Iris pigment epithelial cell (primary cell): ENCODE measurements at places on chromosomes 4 and X.
A peak's percentile ranks its signal among the peaks of the same experiment; 100 is the strongest.

DNA sequence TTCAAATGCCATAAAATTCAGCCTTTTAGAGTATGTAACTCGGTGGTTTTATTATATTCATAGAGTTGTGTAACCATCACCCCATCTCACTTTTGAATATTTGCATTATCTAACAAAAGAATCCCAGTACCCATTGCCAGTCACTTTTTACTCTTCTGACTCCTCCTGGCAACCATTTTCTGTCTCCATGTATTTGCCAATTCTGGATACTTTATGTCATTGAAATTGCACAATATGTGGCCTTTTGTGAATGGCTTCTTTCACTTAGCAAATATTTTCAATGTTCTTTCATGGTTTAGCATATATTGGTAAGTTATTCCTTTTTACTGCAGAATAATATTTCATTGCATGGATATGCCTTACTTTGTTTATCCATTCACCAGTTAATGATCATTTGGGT is 79.9 kb downstream of the SLIT2 start:
- peak; percentile 10 for DNase-seq

DNA sequence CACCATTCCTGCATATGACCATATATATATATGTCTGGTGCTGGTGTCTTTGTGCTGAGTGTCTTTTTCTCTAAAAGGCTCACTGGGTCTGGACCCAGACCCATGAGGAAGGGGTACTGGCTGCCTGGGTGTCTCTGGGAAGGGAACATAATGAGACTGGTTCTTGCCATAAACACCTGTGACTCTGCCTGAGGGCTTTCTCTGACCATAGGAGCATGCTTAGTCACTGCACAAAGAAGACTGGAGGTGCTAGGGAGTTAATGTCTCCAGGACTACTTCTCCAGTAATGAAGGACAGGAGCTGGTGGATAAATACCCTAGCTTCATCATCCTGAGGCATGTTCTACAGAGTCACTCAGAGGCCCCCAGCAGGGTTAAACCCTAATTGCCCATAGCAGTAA is 47.1 kb upstream of the CASK start:
- DNase-seq = no peak

DNA sequence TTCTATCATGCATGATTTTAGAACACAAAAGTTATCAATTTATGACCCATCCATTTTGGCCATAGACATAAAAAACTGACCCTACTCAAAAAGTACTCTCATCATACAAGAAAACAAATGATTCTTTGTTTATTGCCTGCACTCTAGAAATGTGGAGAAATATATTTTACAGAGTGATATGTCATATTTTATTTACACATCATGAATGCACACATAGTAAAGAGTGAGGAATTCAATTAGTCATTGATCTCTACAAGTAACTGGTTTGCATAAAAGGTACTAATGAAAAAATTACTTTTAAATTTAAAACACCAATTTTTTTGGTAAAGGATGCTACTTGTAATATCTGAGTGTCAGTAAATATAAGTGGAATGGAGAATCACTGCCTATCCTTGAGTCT is 242.5 kb upstream of the FAT4 start:
- DNase-seq = no peak

GRCh38 chrX:113594123-113594841 is 753.7 kb upstream of the AMOT start:
- no peak for DNase-seq

- DNase-seq = no peak
Observed at GRCh38 chr4:82419451-82419850, 10.8 kb downstream of the HNRNPDL start.

- peak; percentile 55 for DNase-seq
Observed at GRCh38 chr4:147942729-147943128, 210.8 kb downstream of the ARHGAP10 start.

GRCh38 chr4:1370321-1371124 is 23.5 kb downstream of the UVSSA start:
- DNase-seq = no peak

DNA sequence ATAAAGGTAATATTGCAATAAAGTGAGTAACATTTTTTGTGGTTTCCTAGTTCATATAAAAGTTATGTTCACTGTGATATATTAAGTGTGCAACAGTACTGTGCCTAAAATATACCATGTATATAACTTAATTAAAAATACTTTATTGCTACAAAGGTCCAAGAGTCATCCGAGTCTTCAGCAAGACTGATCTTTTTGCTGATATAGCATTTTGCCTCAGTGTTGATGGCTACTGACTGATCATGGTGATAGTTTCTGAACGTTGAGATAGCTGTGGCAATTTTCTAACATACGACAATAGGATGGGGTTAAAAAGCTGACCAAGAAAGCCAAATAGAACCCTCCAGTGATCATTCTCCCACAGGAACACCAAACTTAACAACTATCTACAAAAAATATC is 1302.7 kb downstream of the TECRL start:
- DNase-seq = no peak

- DNase-seq = no peak
Observed at GRCh38 chr4:42205541-42205940, 53.1 kb upstream of the BEND4 start.

DNA sequence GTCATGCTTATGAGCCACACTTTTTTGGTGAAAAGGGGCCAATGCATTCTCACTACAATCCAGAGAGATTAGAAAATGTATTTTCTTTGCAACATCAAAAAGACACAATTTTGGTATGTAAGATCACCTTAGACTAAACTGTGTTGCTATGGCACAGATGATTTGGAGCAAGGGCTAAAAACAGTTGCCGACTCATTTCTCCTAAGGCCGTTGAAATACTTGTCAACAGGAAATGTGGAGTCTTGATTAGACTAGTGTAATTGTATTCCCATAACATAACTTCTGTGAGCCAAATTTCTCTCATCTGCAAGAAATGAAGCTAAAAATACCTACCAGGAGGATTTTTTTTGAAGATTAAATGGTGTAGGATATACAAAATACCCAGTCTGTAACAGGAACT is 2547.7 kb downstream of the ARAP2 start:
- peak; percentile 3 for DNase-seq

DNA sequence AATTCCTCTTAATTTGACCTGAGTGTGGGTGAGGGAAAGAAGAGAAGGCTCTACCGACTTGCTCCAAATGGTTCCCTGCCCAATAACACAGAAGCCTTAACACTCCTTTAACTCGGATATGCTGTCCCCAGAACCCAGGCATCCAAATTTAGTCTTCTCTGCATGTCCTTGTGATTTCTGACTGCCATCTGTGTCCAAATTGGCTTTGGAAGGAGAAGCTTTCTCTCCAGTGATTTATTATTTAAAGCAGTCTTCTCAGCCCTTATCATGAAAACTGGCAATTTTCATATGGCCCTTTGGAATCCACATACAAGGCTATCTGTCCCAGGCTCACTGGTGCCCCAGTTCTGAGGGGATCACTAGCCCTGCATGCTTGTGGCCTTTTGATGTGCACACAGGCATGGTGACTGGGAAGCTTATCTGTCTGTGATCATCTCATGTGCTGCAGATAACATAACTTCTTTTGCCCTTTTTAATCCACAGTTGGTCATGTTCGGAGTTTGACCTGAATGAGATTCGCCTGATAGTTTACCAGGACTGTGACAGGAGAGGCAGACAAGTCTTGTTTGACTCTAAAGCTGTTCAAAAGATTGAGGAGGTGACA is 56.7 kb downstream of the FNIP2 start:
- no peak for DNase-seq

DNA sequence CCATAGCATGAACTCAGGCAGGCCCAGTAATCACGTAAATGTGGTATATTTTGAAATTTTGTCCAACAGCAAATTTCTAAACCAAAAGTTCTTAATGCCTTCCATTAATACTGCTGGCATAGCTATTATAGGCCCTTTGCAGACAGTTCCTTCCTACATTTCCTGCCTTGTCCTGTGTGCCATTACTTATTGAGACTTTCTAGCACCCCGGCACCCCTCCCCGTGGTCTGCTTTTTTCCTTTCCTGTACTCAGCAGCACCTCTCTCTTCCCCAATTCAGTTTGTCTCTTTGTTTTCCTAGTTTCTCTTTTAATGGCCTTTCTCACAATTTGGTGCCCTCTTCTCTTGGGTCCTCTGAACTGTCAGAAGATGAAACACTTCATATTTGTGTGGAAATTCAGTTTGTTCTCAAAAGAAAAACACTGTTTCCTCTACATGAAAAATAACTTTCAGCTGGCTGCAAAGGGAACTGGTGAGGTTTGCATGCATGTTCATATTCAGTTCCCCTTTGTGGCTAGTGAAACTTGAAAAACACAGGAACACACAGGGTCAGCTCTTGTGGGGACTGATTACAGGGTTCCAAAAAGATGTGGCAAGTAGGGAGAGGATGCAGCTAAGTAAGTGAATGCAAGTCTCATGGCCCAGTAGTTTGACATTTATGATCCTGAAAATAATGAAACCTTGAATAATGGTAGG is 17.1 kb downstream of the GPR34 start:
- DNase-seq = no peak

GRCh38 chr4:150501983-150502382 is 80.0 kb upstream of the MAB21L2 start:
- DNase-seq = peak; percentile 24

- DNase-seq = no peak
Observed at GRCh38 chrX:20571611-20572010, 304.9 kb upstream of the RPS6KA3 start.

DNA sequence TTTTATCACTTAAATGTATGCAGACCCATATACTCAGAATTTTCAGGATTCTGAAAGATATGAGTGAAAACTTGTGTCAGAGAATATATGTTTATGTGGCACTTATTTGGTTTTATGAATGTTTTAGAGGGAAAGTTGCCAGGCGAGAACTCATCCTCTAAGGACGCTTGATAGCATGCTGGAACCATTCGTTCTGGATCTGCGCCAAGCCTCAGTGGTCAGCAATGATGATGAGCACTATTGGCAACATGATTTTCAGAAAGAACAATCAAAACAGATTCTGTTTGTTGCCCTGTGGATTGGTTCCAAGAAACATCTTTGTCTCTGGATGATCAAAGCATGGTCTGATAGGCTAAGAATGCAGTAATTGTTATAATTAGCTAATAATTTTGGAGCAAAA is 32.1 kb upstream of the RAPGEF2 start:
- peak; percentile 92 for DNase-seq

DNA sequence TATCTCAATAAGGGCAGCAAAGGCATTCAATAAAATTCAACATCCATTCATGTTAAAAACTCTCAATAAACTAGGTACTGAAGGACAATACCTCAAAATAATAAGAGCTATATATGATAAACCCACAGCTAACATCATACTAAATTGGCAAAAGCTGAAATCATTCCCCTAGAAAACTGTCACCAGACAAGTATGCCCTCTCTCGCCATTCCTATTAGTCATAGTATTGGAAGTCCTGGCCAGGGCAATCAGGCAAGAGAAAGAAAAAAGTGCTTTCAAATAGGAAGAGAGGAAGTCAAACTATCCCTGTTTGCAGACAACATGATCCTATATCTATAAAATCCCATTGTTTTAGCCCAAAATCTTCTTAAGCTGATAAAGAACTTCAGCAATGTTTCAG is 116.8 kb downstream of the TENT5D start:
- DNase-seq = no peak

- no peak for DNase-seq
Observed at GRCh38 chr4:13092702-13093101, 391.4 kb downstream of the RAB28 start.

- peak; percentile 0 for DNase-seq
Observed at GRCh38 chrX:139642241-139642927, 65.6 kb downstream of the MCF2 start.

DNA sequence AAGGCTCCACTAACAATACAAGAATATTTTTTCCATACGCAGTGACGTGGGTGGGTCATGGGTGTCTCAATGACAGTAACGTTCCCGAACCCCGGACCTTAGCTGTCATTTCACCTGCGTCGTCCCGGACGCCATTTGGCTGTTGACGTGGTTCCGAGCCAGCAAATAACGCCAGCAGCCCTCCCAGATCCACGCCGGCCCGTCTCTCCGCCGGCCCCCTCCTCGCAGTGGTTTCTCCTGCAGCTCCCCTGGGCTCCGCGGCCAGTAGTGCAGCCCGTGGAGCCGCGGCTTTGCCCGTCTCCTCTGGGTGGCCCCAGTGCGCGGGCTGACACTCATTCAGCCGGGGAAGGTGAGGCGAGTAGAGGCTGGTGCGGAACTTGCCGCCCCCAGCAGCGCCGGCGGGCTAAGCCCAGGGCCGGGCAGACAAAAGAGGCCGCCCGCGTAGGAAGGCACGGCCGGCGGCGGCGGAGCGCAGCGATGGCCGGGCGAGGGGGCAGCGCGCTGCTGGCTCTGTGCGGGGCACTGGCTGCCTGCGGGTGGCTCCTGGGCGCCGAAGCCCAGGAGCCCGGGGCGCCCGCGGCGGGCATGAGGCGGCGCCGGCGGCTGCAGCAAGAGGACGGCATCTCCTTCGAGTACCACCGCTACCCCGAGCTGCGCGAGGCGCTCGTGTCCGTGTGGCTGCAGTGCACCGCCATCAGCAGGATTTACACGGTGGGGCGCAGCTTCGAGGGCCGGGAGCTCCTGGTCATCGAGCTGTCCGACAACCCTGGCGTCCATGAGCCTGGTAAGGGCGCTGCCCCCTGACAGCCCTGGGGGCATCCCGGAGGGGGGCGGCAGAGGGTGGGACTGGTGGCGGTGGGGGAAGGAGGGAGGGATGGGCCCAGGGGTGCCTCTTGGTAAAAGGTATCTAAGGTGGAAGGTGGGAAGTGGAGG is at the start of gene CPE:
Gene CPE (plus strand): TSS at position 264 of the 933 bp plus-strand sequence. CDS start 214 bp downstream, at position 478.
- DNase-seq = peak; percentile 62

DNA sequence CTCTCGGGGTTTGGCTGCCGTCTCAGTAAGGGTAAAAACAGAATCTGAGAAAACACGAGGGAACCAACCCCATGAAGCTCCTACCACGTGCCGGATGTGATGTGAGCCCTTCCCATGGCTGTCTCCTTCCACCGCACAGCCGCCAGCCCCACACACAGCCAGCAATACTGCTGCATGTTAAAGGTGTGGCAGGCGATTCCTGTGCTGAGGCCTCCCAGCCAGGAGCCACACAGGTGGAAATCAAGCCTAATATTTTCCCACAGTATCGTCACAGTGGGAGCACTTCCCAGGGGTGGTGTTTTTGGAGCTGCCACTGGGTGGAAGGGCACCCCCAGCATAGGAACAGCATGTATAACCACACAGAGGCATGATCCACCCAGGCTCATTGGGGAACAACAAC is 77.5 kb downstream of the SLC2A9 start:
- no peak for DNase-seq

- no peak for DNase-seq
Observed at GRCh38 chr4:96637971-96638412, 798.1 kb downstream of the PDHA2 start.

DNA sequence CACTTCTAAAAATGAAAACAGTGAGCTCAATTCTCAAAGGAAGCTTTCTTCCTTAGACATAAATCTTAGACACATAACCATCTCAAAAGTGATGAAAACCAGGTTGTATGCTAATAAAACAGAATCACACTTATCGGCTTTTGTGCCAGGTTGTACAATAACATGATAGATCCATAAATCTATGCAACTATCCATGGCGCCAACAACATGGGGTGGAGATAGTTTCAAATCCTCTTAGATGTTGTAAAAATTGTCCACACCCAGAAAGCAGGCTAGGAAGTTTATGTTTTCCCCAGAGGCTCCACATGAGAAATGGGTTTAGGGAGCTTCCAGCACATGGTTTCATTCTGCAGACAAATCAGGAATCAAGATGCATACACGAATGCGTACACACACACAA is 165.3 kb upstream of the MAP3K15 start:
- no peak for DNase-seq

GRCh38 chr4:83582289-83582785 is 46.4 kb downstream of the GPAT3 start:
- DNase-seq = no peak

GRCh38 chr4:45043911-45044310 is 317.6 kb upstream of the GNPDA2 start:
- no peak for DNase-seq

GRCh38 chr4:42917296-42917695 is 24.8 kb downstream of the GRXCR1 start:
- DNase-seq = no peak

GRCh38 chr4:183675625-183676024 is 16.5 kb downstream of the TRAPPC11 start:
- DNase-seq = peak; percentile 28
